Hepatocyte (in vitro differentiated cells): ENCODE measurements at places on chromosomes 16 and 17.

- peak within 1 kb of the TSS; percentile 15 for H3K4me3 ChIP-seq
- H3K36me3 ChIP-seq = no peaks in the 10 kb centered on the region
- peaks cover 46% of the 10 kb centered on the region for H3K4me1 ChIP-seq
- peak within 1 kb of the TSS; percentile 88 for H3K27ac ChIP-seq
- DNase-seq = peak; percentile 85
Measured at GRCh38 chr17:50201276-50201854, at the start of gene COL1A1. Gene COL1A1 (minus strand): TSS chr17:50201631. CDS start chr17:50201513, 118 bp downstream.

DNA sequence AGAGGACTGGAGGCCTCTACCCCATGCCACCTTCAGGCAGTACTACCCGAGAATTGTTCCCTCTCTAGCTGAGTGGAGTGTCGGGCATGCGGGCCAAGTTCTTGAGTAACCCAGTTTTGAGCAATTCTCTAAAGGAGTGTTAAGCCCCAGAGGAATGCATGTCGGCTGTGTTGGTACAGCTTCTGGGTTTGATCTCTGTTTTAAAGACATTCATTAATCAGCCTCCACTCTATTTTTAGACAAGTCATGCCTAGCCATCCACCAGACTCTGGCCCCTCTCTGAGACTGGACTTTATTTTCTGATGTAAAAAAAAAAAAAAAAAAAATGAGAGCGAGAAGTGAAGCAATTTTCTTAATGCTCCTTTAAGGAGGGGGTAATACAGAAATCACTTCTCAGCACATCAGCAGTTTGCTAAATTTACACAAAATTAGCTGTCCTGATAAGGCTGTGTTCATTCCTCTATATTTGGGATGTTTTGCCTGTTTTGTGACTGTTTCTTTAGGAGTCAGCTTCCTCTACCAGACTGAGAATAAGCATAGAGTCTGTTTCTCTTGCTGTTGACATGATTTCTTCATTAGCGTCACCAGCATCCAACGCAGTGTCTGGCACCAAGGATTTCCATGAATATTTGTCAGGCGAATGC lies 88.7 kb downstream of the AXIN2 start:
- DNase-seq = peak; percentile 51
- H3K4me3 ChIP-seq = no peak overlapping the region
- H3K4me1 ChIP-seq = peaks cover 14% of the 10 kb centered on the region
- no peaks in the 10 kb centered on the region for H3K36me3 ChIP-seq

GRCh38 chr17:9026741-9027140 lies 5.4 kb downstream of the NTN1 start:
- DNase-seq = no peak
- H3K36me3 ChIP-seq = no peaks in the 10 kb centered on the region
- peaks cover 13% of the 10 kb centered on the region for H3K4me1 ChIP-seq
- H3K27ac ChIP-seq = no peak overlapping the region
- H3K27me3 ChIP-seq = peaks cover 60% of the 10 kb centered on the region
- H3K4me3 ChIP-seq = no peak overlapping the region

DNA sequence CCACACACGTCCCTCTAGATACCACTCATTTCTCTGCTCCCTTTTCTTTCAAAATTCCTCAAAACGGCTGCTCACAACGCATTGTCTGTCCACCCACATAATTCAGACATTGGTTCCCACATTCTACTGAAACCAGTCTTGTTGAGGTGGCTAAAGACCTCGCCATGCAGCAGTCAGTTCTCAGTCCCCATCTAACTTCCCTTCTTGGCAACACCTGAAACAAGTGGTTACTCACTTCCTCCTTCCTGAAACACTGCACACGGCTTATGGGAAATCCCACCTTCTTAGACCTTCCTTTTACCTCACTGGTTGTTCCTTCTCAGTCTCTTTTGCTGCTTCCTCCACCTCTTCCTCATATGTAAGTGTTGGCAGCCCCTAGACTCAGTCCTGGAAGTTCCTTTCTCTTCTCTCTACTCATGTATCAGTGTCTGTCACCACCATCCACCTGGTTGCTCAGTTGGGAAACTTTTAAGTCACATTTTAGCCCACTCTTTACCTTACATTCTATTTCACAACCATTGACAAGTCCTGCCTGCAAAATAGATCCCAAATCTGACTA lies 277.1 kb downstream of the CEP112 start:
- H3K27me3 ChIP-seq = no peaks in the 10 kb centered on the region
- DNase-seq = no peak
- no peak overlapping the region for H3K4me3 ChIP-seq
- peaks cover 7% of the 10 kb centered on the region for H3K4me1 ChIP-seq

DNA sequence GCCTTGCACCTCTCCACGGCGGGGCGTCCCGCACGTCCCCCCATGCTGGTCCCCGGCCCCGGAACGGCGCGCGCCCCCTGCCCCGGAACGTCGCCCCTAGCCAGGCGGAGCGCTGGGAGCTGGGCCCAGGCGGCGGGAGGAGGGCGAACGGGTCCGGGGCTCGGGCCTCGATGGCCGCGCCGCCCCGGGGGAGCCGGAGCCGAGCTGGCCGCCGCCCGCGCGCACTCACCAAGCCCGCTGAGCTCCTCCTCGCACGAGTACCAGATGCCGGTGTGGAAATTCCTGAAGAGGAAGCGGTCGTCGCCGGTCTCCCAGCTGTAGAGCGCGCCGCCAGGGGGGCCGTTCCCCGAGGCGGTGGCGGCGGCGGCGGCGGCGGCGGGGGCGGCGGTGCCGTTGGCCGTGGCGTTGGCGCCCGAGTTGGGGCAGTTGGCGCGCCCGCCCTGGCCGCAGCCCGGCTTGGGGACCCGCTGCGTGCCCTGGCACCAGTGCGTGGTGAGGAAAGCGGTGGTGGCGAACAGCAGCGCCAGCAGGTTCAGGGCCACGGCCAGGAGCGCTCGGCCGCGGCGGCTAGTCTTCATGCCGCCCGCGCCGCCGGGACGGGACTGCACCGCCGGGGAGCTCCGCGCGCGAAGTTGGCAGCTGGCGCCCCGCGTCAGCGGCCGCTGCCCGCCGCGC lies 530 bp downstream of the GSG1L start:
- no peaks in the 10 kb centered on the region for H3K36me3 ChIP-seq
- DNase-seq = peak; percentile 32
- no peaks in the 10 kb centered on the region for H3K4me1 ChIP-seq
- H3K27me3 ChIP-seq = peaks cover 72% of the 10 kb centered on the region

DNA sequence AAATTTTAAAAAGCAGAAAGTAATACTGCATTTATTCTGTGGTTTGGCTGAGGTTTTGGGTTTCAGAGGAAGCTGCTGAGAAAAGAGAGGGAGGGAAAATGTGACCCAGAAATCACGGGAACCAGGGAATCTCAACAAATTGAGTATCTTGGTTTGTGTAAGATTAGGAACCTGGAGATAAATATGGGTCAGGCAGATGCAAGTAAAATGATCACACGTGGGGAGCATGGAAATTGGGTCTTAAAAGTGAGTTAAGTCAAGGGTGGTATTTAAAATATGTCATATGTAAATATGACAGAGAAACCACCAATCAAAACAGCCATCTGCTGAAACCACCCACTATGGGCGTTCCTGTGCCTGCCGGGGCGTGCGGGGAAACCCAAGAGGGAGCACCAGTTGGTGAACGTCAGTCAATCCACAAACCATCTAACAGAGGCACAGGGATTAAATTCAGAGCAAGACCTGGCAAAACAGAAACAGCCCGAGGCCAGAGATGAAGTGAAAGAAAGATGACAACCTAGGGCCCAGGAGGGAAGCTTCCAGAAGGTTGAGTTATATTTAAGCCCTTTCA lies 33.4 kb downstream of the CDH13 start:
- no peak overlapping the region for H3K4me3 ChIP-seq
- no peaks in the 10 kb centered on the region for H3K36me3 ChIP-seq
- H3K4me1 ChIP-seq = no peaks in the 10 kb centered on the region
- DNase-seq = no peak
- H3K27ac ChIP-seq = no peak overlapping the region
- H3K27me3 ChIP-seq = peaks cover 7% of the 10 kb centered on the region

- no peak overlapping the region for H3K4me3 ChIP-seq
- H3K27ac ChIP-seq = no peak overlapping the region
- H3K4me1 ChIP-seq = no peaks in the 10 kb centered on the region
- DNase-seq = peak; percentile 3
- H3K27me3 ChIP-seq = no peaks in the 10 kb centered on the region
- H3K36me3 ChIP-seq = no peaks in the 10 kb centered on the region
Measured at GRCh38 chr16:31082368-31083045, 6.2 kb downstream of the PRSS53 start.

GRCh38 chr17:48295362-48296288 lies 134.4 kb downstream of the SKAP1 start:
- no peak overlapping the region for H3K4me3 ChIP-seq
- no peaks in the 10 kb centered on the region for H3K36me3 ChIP-seq
- DNase-seq = no peak
- H3K27ac ChIP-seq = no peak overlapping the region
- H3K27me3 ChIP-seq = peaks cover 3% of the 10 kb centered on the region

- no peak overlapping the region for H3K4me3 ChIP-seq
- no peak for DNase-seq
- H3K4me1 ChIP-seq = no peaks in the 10 kb centered on the region
Measured at GRCh38 chr16:20803561-20804214, 2.6 kb downstream of the ERI2 start.

DNA sequence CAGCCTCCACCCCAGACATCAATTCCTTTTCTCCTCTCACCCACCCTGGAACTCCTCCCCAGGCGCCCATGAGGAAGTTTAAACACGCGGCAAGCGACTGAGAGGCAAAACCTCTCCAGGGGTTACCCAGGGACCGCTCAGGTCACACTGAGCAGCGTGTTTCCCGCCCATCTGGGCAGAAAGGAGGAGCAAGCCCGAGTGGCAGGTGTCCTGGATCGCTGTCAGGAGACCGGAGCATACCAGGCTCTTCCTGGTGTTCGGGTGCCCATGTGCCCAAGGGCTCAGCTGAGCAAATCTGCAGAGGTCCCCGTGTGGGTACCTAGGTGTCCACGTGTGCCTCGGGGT lies 491 bp downstream of the SLC25A19 start:
- H3K27ac ChIP-seq = peak overlapping the region; percentile 11
- H3K4me3 ChIP-seq = peak overlapping the region; percentile 69
- no peaks in the 10 kb centered on the region for H3K36me3 ChIP-seq
- no peaks in the 10 kb centered on the region for H3K4me1 ChIP-seq

- peak overlapping the region; percentile 23 for H3K27ac ChIP-seq
- H3K4me3 ChIP-seq = no peak overlapping the region
- no peaks in the 10 kb centered on the region for H3K36me3 ChIP-seq
- H3K4me1 ChIP-seq = no peaks in the 10 kb centered on the region
- H3K27me3 ChIP-seq = no peaks in the 10 kb centered on the region
- peak; percentile 39 for DNase-seq
Measured at GRCh38 chr17:76612977-76613851, 27.6 kb upstream of the ST6GALNAC2 start.

DNA sequence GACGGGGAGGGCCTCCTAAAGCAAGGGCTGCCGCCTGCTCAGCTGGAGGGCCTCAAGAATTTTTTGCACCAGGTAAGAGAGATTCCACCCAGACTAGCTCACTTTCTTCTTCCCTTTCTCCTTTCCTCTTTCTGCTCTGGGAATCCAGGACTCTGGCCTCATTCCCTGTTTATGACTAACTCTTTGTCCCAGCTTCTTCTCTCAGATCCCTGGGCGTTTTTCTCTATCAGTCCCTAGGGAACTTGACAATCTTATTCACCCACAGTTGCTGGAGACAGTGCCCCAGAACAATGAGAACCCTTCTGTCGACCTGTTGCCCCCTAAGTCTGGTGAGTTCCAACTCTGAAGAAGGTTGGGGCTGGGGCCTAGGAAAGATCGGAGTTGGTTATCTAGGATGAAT lies 15.6 kb downstream of the CNTROB start:
- H3K36me3 ChIP-seq = peaks cover 3% of the 10 kb centered on the region
- H3K4me1 ChIP-seq = no peaks in the 10 kb centered on the region
- no peak overlapping the region for H3K4me3 ChIP-seq

- no peaks in the 10 kb centered on the region for H3K4me1 ChIP-seq
- H3K27me3 ChIP-seq = no peaks in the 10 kb centered on the region
- no peak for DNase-seq
- H3K4me3 ChIP-seq = no peak overlapping the region
- no peak overlapping the region for H3K27ac ChIP-seq
Measured at GRCh38 chr16:35142147-35142808, 1682.9 kb downstream of the TP53TG3F start.

GRCh38 chr16:30758988-30759491 lies 2.8 kb downstream of the CFAP119 start:
- H3K4me1 ChIP-seq = peaks cover 17% of the 10 kb centered on the region
- no peaks in the 10 kb centered on the region for H3K27me3 ChIP-seq

DNA sequence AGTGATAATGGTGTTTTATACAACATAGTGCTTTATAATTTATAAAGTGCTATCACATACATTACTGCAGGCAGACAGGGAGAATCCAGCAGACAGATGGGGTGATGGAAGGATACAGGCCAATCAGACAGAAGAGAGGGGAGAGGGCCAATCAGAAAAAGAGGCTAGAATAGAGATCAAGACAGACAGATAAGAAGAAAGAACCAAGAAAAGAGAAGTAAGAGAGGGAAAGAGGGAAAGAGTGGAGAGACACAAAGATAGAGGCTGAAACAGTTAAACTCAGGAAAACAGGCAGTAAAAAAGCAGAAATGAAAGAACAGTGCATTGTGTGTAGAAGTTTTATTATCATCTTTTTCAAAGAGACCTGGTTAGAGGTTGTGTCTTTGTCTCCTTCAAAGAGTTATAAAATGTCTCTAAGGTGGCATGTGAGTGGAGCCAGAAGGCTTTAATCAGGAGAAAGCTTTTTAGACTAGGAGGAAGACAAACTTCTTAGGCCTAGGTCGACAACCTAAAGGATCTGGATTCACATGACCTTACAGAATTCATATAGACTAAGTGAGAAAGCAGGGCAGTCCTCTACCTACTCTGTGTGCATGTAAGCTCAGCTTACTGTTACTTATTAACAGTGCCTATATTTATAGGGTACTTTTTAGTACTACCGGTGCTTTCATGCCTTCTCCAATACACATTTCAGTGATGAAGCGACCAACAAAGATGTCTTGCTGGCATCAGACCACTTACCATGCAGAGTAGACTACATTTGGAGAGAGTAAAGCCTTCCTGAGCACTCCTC lies 8.3 kb upstream of the CHD3 start:
- peak overlapping the region; percentile 97 for H3K27ac ChIP-seq
- no peaks in the 10 kb centered on the region for H3K36me3 ChIP-seq
- no peak overlapping the region for H3K4me3 ChIP-seq
- no peaks in the 10 kb centered on the region for H3K27me3 ChIP-seq
- peaks cover 34% of the 10 kb centered on the region for H3K4me1 ChIP-seq
- no peak for DNase-seq

DNA sequence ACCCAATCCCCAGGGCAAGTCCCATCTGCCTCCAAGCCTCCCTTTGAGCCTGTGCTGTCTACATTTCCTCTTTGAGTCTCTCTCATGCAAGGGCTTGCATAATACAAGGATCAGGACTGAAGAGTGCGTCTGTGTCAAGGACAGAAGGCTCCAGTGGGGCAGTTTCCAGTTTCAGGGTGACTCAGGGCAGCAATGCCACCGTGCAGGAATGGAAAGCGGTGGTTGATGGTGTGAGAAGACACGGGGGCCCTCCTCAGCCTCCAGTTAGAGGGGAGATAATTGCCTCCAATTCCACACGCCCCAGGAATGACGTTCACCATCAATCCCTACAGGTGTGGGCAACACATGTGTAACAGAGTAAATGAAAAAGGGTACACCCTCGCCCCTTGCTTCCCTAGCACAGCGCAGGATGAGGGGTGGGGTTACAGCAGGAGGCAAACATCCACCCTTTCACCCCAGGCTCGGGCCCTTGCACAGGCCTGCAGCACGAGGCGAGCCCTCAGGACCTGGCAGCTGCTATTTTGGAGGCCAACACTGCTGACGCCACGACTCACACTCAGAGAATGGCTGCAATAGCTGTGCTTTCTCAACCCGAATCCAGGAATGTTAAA lies 24.8 kb upstream of the SLC25A19 start:
- H3K27ac ChIP-seq = no peak overlapping the region
- no peaks in the 10 kb centered on the region for H3K36me3 ChIP-seq
- H3K27me3 ChIP-seq = no peaks in the 10 kb centered on the region
- peaks cover 9% of the 10 kb centered on the region for H3K4me1 ChIP-seq

GRCh38 chr16:60181536-60181935 lies 1447.4 kb upstream of the GOT2 start:
- no peak overlapping the region for H3K4me3 ChIP-seq
- no peaks in the 10 kb centered on the region for H3K27me3 ChIP-seq
- H3K36me3 ChIP-seq = no peaks in the 10 kb centered on the region
- H3K27ac ChIP-seq = no peak overlapping the region
